ENCODE measurements at places on chromosomes 1 and 21. TPM values are rescaled to one million over a fixed set of nuclear protein-coding genes. Genes with fewer than 3 reads are reported as not detected.

DNA sequence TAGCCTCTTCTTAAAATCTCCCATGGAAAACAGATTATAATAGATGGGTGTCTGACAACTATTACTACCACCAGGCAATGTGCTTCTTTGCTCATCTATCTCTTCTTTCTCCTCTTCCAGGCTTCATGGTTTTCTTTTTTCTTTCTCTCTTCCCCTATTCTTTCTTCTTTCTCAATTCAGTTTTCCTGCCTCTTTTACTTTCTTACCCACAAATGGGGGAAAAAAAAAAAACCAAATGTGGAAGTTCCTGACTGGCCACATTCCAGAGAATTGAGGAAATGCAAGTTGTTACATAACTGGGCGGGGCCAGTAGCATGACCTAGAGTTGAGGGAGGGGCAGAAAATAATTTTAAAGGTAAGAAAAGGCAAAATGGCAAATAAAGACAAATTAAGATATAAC lies 10.9 kb upstream of the SMG7 start:
- H3K27me3 ChIP-seq: no peaks in the 10 kb centered on the region
- DNase-seq: peak; percentile 41
- H3K4me1 ChIP-seq: no peaks in the 10 kb centered on the region
- no peak overlapping the region for H3K4me3 ChIP-seq
- H3K36me3 ChIP-seq: no peaks in the 10 kb centered on the region

GRCh38 chr1:157404063-157404501 lies 148.2 kb downstream of the FCRL5 start:
- no peaks in the 10 kb centered on the region for H3K27me3 ChIP-seq
- no peak overlapping the region for H3K4me3 ChIP-seq
- H3K27ac ChIP-seq: no peak overlapping the region
- no peaks in the 10 kb centered on the region for H3K4me1 ChIP-seq
- DNase-seq: no peak

- peak overlapping the region; percentile 66 for H3K4me3 ChIP-seq
- H3K36me3 ChIP-seq: peaks cover 6% of the 10 kb centered on the region
- peaks cover 2% of the 10 kb centered on the region for H3K4me1 ChIP-seq
- H3K27ac ChIP-seq: peak overlapping the region; percentile 94
- H3K27me3 ChIP-seq: no peaks in the 10 kb centered on the region
Measured at GRCh38 chr21:28991861-28992525, 684 bp downstream of the LTN1 start.

DNA sequence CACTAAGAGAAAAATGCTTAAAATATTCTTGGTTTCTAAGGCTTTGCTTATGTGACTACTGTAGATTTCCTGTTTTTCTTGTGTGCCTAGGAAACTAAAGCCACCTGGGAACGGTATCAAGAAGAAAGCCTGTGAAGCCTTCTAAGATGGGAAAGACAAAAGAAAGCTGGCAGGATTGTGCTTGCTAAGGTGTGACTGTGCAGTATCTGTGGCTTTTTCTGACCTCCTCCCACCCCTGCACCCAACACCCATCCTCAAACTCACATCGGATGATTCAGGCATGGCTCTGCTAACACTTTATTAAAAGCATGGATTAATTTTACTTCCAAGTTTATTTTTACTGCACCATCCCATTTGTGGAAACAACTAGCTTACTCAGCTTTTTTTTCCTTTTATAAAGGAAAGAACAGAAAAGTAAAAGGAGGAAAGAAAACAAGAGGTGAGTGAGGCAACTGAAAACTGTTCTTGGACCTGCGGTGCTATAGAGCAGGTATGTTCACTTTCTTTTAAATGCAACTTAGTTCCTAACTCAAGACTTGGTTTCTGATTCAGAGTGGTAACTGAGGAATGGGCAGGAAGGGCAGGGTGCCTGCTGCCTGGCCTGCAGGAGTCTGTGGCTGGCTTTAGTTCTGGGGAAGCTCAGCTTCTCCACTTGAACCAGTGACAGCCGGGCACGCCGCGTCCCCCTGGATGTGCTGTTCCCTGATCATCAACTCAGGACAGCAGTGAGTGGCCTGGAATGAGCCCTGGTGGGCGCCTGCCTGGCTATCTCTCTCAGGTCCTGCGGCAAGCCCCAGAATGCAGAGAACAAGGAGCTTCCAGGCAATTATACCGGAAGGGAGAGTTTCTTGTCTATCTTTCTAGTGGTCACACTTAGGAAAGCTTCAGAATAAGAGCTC lies at the start of gene GBP6:
Gene GBP6, plus strand, starts transcription at position 422 of the 899 bp plus-strand sequence. CDS start 4,493 bp downstream, outside the sequence.
- no peak for DNase-seq
- no peaks in the 10 kb centered on the region for H3K36me3 ChIP-seq
- no peaks in the 10 kb centered on the region for H3K27me3 ChIP-seq
- H3K4me3 ChIP-seq: no peak within 1 kb of the TSS
- no peak within 1 kb of the TSS for H3K27ac ChIP-seq
- H3K4me1 ChIP-seq: no peaks in the 10 kb centered on the region

DNA sequence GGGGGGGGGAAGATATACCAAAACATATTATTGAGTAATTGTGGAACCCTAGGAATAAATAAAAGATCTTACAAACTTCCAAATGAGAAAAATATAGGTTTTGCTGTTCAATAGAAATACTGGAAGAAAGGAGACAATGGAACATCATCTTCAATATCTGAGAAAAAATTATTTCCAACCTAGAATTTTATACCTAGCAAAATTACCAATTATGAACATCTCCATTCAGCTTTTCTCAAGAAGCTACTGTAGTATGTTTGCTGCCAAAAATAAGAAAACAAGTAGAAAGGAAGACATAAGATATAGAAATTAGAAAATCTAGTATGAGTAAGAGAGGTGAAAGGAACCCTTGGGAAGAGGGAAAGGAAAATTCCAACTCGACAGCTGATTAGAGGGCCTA lies 84.0 kb downstream of the GPR52 start:
- H3K4me3 ChIP-seq: no peak overlapping the region
- DNase-seq: no peak
- no peaks in the 10 kb centered on the region for H3K27me3 ChIP-seq
- H3K36me3 ChIP-seq: no peaks in the 10 kb centered on the region
- no peaks in the 10 kb centered on the region for H3K4me1 ChIP-seq

DNA sequence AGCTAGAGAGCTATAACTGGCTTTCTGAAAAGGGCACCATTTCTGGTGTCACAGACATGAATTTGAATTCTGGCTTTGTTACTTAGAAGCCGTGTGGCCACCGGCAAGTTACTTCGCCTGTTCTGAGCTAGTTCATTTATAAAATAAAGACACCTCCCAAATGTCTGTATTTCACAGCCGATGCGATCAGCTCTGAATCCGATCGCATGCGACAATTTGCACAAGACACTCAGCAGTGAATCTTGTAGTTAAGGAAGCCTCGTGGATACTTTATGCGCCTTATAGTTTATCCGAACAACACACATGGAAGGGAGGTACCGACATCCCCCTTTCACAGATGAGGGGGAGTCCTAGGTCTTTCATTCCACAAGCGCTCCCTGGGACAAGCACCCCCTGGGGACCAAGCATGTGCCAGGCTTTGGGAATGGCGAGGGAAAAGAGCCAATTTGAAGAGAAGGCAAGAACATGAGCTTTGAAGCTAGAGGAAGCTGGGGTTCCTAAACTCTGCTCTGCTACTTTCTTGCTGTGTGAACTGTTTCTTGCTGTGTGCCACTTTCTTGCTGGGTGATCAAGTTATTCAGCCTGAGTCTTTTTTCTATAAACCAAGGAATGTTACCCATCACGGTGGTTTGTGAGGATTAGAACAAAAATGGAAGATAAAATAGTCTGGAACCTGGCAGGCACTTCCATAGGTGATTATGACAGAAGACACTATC lies 3.9 kb downstream of the ID3 start:
- H3K36me3 ChIP-seq: peaks cover 20% of the 10 kb centered on the region
- H3K4me1 ChIP-seq: no peaks in the 10 kb centered on the region
- H3K27ac ChIP-seq: peak overlapping the region; percentile 97
- no peak overlapping the region for H3K4me3 ChIP-seq
- DNase-seq: peak; percentile 37

DNA sequence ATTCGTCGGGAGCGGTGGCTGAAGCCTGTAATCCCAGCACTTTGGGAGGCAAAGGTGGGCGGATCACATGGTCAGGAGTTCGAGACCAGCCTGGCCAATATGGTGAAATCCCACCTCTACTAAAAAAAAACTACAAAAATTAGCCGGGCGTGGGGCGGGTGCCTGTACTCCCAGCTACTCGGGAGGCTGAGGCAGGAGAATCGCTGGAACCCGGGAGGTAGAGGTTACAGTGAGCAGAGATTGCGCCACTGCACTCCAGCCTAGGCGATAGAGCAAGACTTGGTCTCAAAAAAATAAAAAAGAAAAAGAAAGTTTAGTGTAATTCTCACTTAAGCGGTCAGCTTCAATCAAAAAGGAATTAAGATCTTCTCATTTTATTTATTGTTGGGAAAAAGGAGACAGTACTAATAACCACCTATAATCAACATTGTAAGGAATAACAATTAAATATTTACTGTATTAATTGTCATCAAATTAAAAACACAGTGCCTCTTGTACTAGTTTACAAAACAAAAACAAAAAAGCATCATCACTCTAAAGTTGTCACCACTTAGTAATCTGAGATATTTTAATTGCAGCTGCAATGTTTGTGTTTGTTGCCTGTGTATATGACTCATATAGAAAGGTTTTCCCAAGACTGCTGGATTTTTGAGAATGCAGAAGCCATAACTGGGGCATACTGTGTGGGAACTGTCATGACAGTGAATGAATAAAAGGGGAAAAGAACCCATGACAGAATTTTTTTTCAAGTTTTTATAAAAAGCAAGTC lies 3.7 kb downstream of the FBXO42 start:
- no peak overlapping the region for H3K4me3 ChIP-seq
- peaks cover 5% of the 10 kb centered on the region for H3K36me3 ChIP-seq
- H3K4me1 ChIP-seq: peaks cover 4% of the 10 kb centered on the region
- DNase-seq: no peak
- no peak overlapping the region for H3K27ac ChIP-seq
- H3K27me3 ChIP-seq: no peaks in the 10 kb centered on the region

GRCh38 chr21:33801424-33802405 lies 113.9 kb downstream of the ATP5PO start:
- no peak overlapping the region for H3K27ac ChIP-seq
- no peaks in the 10 kb centered on the region for H3K27me3 ChIP-seq
- no peaks in the 10 kb centered on the region for H3K4me1 ChIP-seq
- DNase-seq: no peak
- no peak overlapping the region for H3K4me3 ChIP-seq

GRCh38 chr1:37931102-37931360 lies 15.8 kb downstream of the INPP5B start:
- peaks cover 7% of the 10 kb centered on the region for H3K4me1 ChIP-seq
- peak overlapping the region; percentile 79 for H3K4me3 ChIP-seq
- peak overlapping the region; percentile 15 for H3K27ac ChIP-seq
- no peaks in the 10 kb centered on the region for H3K36me3 ChIP-seq
- no peaks in the 10 kb centered on the region for H3K27me3 ChIP-seq
- no peak for DNase-seq

- no peaks in the 10 kb centered on the region for H3K27me3 ChIP-seq
- H3K4me3 ChIP-seq: no peak overlapping the region
- peaks cover 23% of the 10 kb centered on the region for H3K36me3 ChIP-seq
- DNase-seq: no peak
Measured at GRCh38 chr1:45620588-45621500, 3.0 kb downstream of the CCDC17 start.

- no peaks in the 10 kb centered on the region for H3K4me1 ChIP-seq
- no peaks in the 10 kb centered on the region for H3K27me3 ChIP-seq
- no peak within 1 kb of the TSS for H3K27ac ChIP-seq
- peak; percentile 52 for DNase-seq
- no peaks in the 10 kb centered on the region for H3K36me3 ChIP-seq
Measured at GRCh38 chr1:22143065-22144033, at the start of gene WNT4. WNT4 (minus strand) TSS chr1:22143097; CDS start chr1:22142922, 175 bp downstream.

DNA sequence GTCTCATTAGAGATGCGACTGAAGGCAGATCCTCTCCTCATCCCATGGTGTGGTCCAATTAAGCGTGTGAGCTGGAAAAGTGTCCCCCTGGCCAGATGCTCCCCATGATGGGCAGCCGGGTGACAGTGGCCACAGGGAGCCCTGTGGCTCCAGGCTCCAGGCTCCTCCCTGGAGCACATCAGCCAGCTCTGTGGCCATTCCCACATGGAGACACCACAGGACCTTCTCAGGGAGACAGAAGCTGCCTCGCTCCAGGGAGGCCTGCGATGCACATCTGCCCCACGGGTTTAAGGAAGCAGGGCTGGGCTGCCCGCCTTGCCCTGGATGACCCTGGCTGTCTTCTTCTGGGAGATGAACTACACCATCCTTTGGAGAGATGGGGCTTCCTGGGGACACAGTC lies 99.9 kb upstream of the TLR5 start:
- no peaks in the 10 kb centered on the region for H3K27me3 ChIP-seq
- H3K4me1 ChIP-seq: no peaks in the 10 kb centered on the region
- H3K4me3 ChIP-seq: no peak overlapping the region
- no peak overlapping the region for H3K27ac ChIP-seq

DNA sequence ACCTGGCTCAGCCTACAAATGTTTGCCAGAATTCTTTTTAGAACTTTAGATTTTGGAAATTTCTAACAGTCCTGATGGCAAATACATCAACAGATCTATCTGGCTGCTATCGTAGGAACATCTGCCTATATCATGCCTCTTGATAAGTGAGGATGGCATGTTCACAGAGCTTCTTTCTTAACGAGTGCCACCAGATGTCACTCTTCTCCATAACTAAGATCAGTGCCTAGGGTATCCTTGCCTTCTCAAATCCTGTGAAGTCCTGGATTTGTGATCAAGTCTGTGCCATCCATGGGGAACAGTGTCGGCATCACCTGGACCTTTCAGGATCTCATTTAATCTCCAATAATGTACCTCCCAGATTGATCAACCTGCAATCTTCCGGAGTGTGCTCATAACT lies 36.5 kb upstream of the CD5L start:
- H3K4me3 ChIP-seq: no peak overlapping the region
- no peaks in the 10 kb centered on the region for H3K36me3 ChIP-seq
- no peaks in the 10 kb centered on the region for H3K4me1 ChIP-seq
- H3K27ac ChIP-seq: no peak overlapping the region
- no peaks in the 10 kb centered on the region for H3K27me3 ChIP-seq

GRCh38 chr1:29441916-29442668 lies 205.8 kb downstream of the PTPRU start:
- no peaks in the 10 kb centered on the region for H3K4me1 ChIP-seq
- no peaks in the 10 kb centered on the region for H3K36me3 ChIP-seq
- no peak for DNase-seq
- no peak overlapping the region for H3K4me3 ChIP-seq

The PTGER3 gene
- polyA plus RNA-seq: not detected

The NECTIN4 gene
- 0.93 TPM for polyA plus RNA-seq

The MAP3K21 gene
- 10.4 TPM for polyA plus RNA-seq
